ENCODE measurements at places on chromosomes 3 and 15. TPM values are rescaled to one million over a fixed set of nuclear protein-coding genes. Genes with fewer than 3 reads are reported as not detected.

SPINK8 gene
- not detected for polyA plus RNA-seq

- H3K4me1 ChIP-seq, result no peaks in the 10 kb centered on the region
- DNase-seq, result no peak
- no peaks in the 10 kb centered on the region for H3K36me3 ChIP-seq
- H3K4me3 ChIP-seq, result no peak overlapping the region
These were observed 139.0 kb upstream of the NECTIN3 start for GRCh38 chr3:110932567-110932966.

DNA sequence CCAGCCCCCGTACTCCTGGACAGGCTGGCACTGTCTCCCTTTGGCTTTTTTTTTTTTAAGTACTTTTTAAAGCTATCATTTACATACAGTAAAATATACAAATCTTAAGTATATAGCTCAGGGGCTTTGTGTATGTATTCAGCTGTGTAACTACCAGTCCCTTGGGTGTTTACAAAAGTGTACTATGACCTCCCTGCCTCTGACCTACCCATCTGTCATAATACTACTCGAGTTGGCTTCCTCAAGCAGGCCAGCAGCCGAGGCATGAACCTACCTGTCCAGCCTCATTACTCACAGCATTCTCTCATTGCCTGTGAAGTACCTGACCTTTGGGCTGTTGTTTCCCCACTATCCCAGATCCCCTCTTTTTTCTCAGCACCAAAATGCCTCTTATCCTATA is 33.2 kb downstream of the ABHD2 start:
- peaks cover 11% of the 10 kb centered on the region for H3K4me1 ChIP-seq
- H3K27ac ChIP-seq, result no peak overlapping the region
- no peak for DNase-seq

- H3K27ac ChIP-seq, result no peak overlapping the region
- peaks cover 2% of the 10 kb centered on the region for H3K4me1 ChIP-seq
- H3K27me3 ChIP-seq, result no peaks in the 10 kb centered on the region
These were observed 14.0 kb upstream of the LMAN1L start for GRCh38 chr15:74798388-74799254.

GRCh38 chr3:13525827-13526625 is 22.9 kb upstream of the FBLN2 start:
- H3K36me3 ChIP-seq, result no peaks in the 10 kb centered on the region

ABHD5 gene
- 6.1 TPM for polyA plus RNA-seq

- H3K36me3 ChIP-seq, result no peaks in the 10 kb centered on the region
- no peak overlapping the region for H3K27ac ChIP-seq
- H3K27me3 ChIP-seq, result no peaks in the 10 kb centered on the region
- DNase-seq, result no peak
- no peak overlapping the region for H3K4me3 ChIP-seq
- peaks cover 4% of the 10 kb centered on the region for H3K4me1 ChIP-seq
These were observed 549.2 kb upstream of the TBL1XR1 start for GRCh38 chr3:177746337-177746933.

CLDN18 gene
- polyA plus RNA-seq, result not detected

TRMT10C gene
- polyA plus RNA-seq, result 12.0 TPM

DNA sequence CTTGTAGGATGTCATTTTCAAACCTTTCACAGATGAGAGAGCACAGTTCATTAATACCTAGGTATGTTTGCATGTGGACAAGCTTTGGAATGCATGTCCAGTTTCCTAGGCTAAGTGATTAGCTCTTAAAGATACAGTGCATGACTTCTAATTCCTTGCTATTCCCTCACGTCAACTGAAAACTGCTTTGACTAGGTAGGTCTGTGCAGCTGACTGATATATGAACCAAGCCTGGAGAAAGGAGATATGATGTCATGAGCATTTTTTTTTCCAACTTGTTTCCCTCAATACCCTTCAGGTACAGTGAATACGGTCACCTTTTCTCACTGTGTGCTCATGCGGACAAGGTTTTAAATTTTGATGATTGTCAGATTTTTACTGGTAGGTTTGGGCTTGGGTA is 41.6 kb upstream of the TASOR start:
- no peaks in the 10 kb centered on the region for H3K27me3 ChIP-seq
- no peak for DNase-seq
- H3K4me1 ChIP-seq, result no peaks in the 10 kb centered on the region
- H3K4me3 ChIP-seq, result no peak overlapping the region
- no peak overlapping the region for H3K27ac ChIP-seq

OXTR gene
- 0.31 TPM for polyA plus RNA-seq

DNA sequence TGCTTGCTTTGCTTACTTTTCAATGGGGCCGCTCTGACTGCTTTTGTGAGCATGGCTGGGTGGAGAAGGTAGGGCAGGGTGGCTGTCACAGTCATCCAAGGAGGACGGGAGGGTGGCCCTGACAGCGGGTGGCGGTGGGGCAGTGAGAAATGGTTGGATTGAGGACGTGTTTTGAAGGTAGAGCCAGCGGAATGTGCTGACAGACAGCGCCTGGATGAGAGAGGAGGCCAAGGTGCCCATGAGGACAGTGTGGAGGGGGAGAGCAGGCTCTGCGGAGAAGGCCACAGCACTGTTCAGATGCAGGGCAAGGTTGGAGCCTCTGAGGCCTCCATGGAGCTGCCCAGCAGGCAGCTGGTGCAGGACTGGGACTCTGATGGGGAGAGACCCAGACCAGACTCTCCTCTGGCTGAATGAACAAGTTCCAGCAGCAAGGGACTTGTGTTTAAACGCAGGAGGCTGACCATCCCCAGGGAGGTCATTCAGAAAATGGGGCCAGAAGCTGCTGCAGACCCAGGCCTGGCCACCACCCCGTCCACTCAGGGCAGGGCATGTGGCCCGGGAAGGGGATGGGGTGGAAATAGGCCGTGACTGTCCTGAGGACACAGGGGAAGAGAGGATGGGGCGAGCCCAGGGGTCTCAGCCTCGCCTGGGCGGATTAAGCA is 120.3 kb upstream of the PRR20G start:
- no peaks in the 10 kb centered on the region for H3K27me3 ChIP-seq
- DNase-seq, result no peak
- no peak overlapping the region for H3K4me3 ChIP-seq
- H3K36me3 ChIP-seq, result no peaks in the 10 kb centered on the region
- H3K4me1 ChIP-seq, result no peaks in the 10 kb centered on the region

DNA sequence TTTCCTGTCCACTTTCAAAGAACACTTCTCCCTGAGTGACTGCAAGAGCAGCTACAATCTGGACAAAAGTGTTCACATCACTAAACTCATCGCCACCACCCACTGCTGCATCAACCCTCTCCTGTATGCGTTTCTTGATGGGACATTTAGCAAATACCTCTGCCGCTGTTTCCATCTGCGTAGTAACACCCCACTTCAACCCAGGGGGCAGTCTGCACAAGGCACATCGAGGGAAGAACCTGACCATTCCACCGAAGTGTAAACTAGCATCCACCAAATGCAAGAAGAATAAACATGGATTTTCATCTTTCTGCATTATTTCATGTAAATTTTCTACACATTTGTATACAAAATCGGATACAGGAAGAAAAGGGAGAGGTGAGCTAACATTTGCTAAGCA is 1.8 kb downstream of the CCRL2 start:
- H3K36me3 ChIP-seq, result no peaks in the 10 kb centered on the region
- no peaks in the 10 kb centered on the region for H3K4me1 ChIP-seq
- H3K4me3 ChIP-seq, result no peak overlapping the region
- H3K27ac ChIP-seq, result no peak overlapping the region

GRCh38 chr3:134003066-134003465 is 26.7 kb downstream of the SLCO2A1 start:
- H3K36me3 ChIP-seq, result no peaks in the 10 kb centered on the region
- DNase-seq, result no peak
- no peak overlapping the region for H3K27ac ChIP-seq
- H3K4me3 ChIP-seq, result no peak overlapping the region
- H3K4me1 ChIP-seq, result no peaks in the 10 kb centered on the region

GXYLT2 gene
- 4.5 TPM for polyA plus RNA-seq
